ENCODE measurements at places on chromosomes 3 and 15. TPM values are rescaled to one million over a fixed set of nuclear protein-coding genes. Genes with fewer than 3 reads are reported as not detected.
A peak's percentile ranks its signal among the peaks of the same experiment; 100 is the strongest.

STARD9 gene
- total RNA-seq: 8.0 TPM

GOLGA6A gene
- not detected for total RNA-seq

RTP3 gene
- total RNA-seq: not detected

DCLK3 gene
- not detected for total RNA-seq

GALNT15 gene
- 10.9 TPM for total RNA-seq

PDZRN3 gene
- 40.5 TPM for total RNA-seq

MASP1 gene
- 19.2 TPM for total RNA-seq

PTH1R gene
- not detected for total RNA-seq

ATP13A3 gene
- 448 TPM for total RNA-seq

GRCh38 chr15:58212909-58213526 lies 74.8 kb downstream of the AQP9 start:
- DNase-seq: peak; percentile 65

GRCh38 chr15:65675551-65675950 lies 53.8 kb downstream of the SLC24A1 start:
- no peak for DNase-seq

DNA sequence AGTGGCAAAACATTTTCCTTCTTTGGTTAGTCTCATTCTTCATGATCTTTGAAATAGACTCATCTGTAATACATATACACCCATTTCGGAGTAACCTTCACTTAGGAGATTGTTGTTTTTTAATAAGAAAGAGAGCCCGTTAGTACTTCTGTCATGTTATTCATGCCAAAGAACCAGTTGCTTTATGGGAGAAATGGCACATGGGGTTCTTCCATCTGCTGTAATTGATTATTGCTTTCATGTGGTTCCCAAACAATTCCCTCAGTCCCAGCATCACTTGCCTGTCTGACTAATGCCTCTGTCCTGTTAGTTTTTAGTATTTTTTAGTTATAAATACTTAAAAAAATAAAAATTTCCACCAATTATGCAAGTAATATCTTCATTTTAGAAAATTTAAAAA lies 33.8 kb upstream of the FAH start:
- DNase-seq: no peak

DNA sequence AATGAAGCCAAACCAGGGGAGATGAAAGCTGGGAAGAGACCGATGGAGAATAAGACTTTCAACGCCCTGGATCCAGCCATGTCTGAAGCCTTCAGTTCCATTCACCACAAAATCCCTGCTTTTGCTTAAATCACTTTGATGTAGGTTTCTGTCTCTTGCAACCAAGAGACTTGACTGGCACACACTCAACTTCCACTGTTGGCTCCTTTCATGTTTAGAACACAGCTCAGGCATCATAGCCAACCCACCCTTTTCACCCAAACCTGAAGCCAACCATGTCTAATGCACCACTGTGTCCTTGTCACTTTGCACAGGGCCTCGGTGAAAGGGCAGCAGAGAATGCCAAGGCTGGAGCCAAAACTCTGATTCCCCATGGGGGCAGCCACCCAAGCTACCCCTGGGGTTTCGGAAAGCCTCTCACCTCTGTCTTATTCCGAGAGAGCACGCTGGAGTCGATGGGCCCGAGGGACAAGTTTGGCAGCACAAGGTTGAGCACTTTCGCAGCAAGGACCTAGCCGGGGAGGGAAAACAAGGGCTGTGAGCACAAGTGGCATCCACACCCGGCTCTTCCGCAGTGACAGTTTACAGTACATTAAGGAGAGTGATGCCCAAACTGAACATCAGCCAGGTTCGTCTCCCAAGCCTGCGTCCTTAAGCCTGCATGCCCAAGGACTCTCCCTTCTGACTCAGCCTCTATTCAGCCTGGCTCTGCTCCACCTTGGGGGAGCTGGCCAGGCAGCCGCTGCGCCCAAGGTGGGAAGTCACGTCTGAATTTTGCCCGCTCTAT lies 37.6 kb downstream of the ABTB1 start:
- peak; percentile 18 for DNase-seq

DNA sequence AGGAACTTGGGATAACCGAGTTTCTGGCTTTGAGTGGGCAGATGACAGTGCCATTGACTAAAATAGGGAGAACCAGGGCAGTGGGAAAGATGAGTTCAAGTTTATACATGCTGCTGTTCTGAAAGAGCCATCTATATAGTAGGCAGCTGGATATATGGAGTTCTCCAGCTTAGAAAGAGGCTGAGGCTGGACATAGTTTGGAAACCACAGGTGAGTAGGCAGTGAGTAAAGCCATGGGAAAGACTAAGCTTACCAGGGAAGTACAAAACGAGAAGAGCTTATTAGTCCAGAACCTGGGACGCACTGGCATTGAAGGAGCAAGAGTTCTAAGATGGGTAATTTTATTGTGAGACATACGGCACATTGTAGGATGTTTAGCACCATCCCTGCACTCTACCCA lies 54.2 kb downstream of the MSL2 start:
- DNase-seq: no peak

- DNase-seq: no peak
Observed at GRCh38 chr3:194005930-194006501, 129.9 kb upstream of the HES1 start.

- DNase-seq: no peak
Observed at GRCh38 chr15:88242586-88243555, 13.7 kb downstream of the NTRK3 start.

DNA sequence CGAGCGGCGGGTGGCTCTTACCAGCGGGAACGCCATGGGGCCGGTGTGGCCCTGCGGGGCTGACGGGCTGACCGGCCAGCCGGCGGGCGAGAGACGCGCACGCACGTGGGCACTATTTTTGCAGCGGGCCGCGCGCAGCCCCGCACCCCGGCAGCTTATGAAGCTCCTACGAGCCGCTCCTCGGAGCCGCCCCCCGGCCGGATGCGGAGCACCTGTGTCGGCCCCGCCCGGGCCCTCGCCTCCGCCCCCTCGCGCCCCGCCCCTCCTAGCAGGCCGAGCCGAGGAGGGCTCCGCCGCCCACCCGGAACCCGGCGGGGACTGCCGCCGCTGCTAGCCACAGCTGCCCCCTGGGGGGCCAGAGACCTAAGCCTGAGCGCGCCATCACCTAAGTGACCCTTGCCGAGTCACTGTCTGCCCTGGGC lies 683 bp upstream of the CPEB1 start:
- no peak for DNase-seq

- DNase-seq: peak; percentile 76
Observed at GRCh38 chr3:14410503-14411165, 8.2 kb downstream of the SLC6A6 start.

- DNase-seq: peak; percentile 97
Observed at GRCh38 chr3:100869787-100870186, 123.4 kb downstream of the ABI3BP start.

All from fibroblast of the aortic adventitia (primary cell).